ENCODE measurements at places on chromosomes 2 and 18. TPM values are rescaled to one million over a fixed set of nuclear protein-coding genes. Genes with fewer than 3 reads are reported as not detected.

DNA sequence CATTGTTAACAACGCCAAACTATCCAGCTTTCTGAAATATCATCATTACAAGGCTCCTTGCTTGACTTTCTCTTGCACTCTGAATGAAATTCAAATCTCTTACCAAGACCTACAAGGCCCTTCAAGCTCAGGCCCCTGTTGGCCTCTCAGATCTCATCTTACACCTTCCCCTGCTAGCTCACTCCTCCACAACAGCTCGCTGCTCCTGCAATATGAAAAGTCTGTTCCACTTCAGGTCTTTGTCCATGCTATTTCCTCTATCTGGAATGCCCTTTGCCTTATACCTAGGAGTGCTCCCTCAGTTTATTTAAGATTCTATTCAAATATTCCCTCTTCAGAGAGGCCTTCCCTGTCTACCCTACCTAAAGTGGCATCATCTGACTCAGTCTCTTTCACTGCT is 91.7 kb downstream of the SESTD1 start:
- no peak overlapping the region for H3K27ac ChIP-seq
- no peak for DNase-seq
- H3K4me1 ChIP-seq, result peaks cover 12% of the 10 kb centered on the region
- no peaks in the 10 kb centered on the region for H3K36me3 ChIP-seq

DNA sequence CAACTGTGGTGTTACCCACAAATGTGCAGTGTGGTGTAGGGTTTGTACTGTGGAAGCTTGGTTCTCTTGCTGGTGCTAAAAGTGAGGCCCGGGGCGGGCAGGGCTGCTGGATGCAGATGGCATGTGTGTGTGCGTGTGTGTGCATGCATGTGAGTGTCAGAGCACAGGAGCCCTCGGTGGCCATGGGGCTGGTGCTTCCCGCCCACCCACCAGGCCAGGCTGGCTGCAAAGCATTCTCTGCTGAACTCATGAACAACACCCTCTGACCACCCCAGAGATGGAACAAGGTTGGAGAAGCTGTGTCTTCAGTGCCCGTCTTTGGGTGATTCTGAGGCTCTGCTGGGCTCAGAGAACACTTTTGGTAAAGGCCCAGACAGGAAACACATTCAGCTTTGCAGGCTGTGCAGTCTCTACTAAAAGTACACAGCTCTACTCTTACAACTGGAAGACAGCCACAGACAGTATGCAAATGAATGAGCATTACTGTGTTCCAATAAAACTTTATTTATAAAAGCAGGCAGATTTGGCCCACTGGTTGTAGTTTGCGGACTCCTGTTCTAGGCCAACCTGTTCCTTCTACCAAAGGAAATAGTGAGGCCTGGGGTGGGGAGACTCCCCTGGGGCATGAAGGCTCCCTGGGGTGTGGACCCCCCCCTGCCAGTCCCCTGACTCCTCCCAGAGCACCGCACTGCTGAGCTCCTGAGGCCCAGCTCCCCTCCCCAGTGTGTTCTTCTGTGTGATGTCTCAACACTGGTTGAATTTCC is 225.3 kb upstream of the HDAC4 start:
- no peaks in the 10 kb centered on the region for H3K27me3 ChIP-seq
- H3K4me3 ChIP-seq, result no peak overlapping the region
- no peak for DNase-seq
- H3K36me3 ChIP-seq, result no peaks in the 10 kb centered on the region
- H3K27ac ChIP-seq, result no peak overlapping the region
- H3K4me1 ChIP-seq, result no peaks in the 10 kb centered on the region

DNA sequence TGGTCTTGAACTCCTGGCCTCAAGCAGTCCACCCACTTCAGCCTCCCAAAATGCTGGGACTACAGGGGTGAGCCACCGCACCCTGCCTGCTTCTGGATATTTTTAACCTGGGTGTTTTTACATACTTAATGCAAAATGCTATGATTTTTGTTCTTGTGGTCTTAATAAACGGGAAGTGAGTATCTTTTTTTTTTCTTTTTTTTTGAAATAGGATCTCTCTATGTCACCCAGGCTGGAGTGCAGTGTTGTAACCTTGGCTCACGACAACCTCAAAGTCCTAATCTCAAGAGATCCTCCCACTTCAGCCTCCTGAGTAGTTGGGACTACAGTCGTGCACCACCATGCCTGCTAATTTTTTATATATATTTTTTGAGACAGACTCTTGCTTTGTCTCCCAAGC is 19.2 kb upstream of the ASXL2 start:
- DNase-seq, result no peak
- H3K4me1 ChIP-seq, result no peaks in the 10 kb centered on the region
- no peaks in the 10 kb centered on the region for H3K27me3 ChIP-seq
- H3K4me3 ChIP-seq, result no peak overlapping the region

DNA sequence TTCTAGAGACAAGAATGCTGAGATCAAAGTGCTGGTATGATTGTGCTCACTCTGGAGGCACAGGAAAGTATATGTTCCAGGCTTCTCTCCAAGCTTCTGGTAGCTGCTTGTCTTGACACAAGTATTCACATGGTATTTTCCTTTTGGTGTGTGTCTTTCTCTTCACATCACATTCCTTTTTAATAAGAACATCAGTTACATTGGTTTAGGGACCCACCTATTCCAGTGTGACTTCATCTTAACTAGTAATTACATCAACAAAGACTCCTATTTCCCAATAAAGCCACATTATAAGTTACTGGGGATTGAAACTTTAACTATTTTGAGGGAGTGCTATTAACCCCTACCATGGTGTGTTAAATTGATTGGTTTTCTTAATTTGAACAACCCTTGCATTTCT is 119.1 kb downstream of the FSIP2 start:
- no peak overlapping the region for H3K4me3 ChIP-seq
- no peak for DNase-seq
- no peaks in the 10 kb centered on the region for H3K27me3 ChIP-seq
- H3K36me3 ChIP-seq, result no peaks in the 10 kb centered on the region
- no peak overlapping the region for H3K27ac ChIP-seq
- H3K4me1 ChIP-seq, result no peaks in the 10 kb centered on the region

DNA sequence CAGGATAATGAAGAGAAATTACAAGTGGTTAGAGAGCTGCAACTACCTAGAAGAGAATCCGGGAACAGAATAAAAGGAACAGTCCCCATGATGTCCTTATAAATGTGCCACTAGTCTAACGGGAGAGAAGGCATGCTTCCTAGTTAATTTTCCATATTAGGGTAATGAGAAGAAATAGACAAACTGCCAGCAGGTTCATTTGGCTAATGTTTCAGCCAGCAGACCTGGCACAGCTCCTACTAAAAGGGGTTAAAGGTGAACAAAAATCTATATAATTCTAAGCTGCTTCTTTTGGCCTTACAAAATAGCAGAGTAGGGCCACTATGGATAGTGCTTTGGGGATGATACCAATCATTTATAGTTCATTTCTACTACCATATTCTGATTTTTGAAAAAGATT is 845.3 kb upstream of the GCFC2 start:
- H3K36me3 ChIP-seq, result no peaks in the 10 kb centered on the region
- DNase-seq, result no peak
- no peak overlapping the region for H3K4me3 ChIP-seq
- H3K27me3 ChIP-seq, result no peaks in the 10 kb centered on the region

Gene UCN
- 0.71 TPM for total RNA-seq

DNA sequence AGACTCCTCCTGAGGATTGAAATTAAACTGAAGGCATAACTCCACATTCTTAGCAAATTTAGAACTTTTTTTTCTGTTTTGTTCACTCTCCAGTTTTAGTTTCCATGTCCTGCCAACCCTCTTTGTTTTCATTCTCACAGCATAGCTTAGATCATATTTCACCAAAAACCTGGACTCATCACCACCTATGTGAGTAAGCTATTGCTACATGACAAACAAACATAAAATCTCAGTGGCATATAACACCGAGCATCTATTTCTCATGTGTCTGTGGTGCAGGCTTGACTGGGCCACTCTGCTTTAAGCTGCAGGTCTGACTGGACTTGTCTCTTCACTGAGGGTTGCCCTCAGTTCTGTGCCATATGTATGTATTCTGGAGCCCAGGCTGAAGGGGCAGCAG is 385.2 kb downstream of the ARHGAP15 start:
- no peak for DNase-seq
- H3K27ac ChIP-seq, result no peak overlapping the region
- no peaks in the 10 kb centered on the region for H3K27me3 ChIP-seq
- H3K4me1 ChIP-seq, result no peaks in the 10 kb centered on the region
- no peak overlapping the region for H3K4me3 ChIP-seq
